Pulmonary artery endothelial cell (primary cell): ENCODE measurements at places on chromosomes 16 and 17. TPM values are rescaled to one million over a fixed set of nuclear protein-coding genes. Genes with fewer than 3 reads are reported as not detected.
A peak's percentile ranks its signal among the peaks of the same experiment; 100 is the strongest.

Gene SLFN14
- total RNA-seq: not detected in 2 replicates

Gene CNGB1
- total RNA-seq: 0.11 and 0.20 TPM in 2 replicates

Gene CDIP1
- total RNA-seq: 12.1 and 15.2 TPM in 2 replicates

Gene OGFOD3
- total RNA-seq: 32.4 and 36.7 TPM in 2 replicates

Gene HOXB4
- 3.0 and 5.1 TPM in 2 replicates for total RNA-seq

Gene CHST6
- total RNA-seq: 1.5 and 2.1 TPM in 2 replicates

Gene AXIN2
- total RNA-seq: 2.7 and 3.6 TPM in 2 replicates

Gene C16orf92
- not detected in 2 replicates for total RNA-seq

Gene EPX
- total RNA-seq: not detected in 2 replicates

Gene DNAH9
- total RNA-seq: 0.07 and 0.18 TPM in 2 replicates

- DNase-seq: no peak
Observed at GRCh38 chr16:81850197-81850944, 71.3 kb downstream of the PLCG2 start.

GRCh38 chr16:48385253-48386150 is at the start of gene SIAH1:
Gene SIAH1, minus strand, starts transcription at chr16:48385413. Its CDS starts 22,985 bp downstream, at chr16:48362428.
- no peak for DNase-seq

DNA sequence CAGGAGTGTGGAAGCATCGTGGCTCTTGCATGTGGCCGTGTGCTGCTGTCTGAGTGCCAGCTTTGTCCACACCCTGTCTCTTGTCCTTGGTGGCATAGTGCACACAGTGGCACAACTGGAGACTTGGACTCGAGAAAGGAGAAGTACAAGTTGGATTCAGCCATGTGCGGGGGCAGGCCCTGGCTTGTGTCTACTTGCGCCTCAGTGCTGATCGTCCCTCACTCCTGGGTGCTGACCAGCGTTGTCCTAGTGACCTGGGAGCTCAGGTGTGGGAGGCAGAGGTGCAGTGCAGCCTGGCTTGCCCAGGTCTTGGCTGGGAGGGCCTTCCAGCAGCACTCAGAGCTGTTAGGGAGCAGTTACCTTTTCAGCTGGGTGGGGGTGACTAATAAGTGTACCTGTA is 20.6 kb downstream of the MPRIP start:
- DNase-seq: no peak

DNA sequence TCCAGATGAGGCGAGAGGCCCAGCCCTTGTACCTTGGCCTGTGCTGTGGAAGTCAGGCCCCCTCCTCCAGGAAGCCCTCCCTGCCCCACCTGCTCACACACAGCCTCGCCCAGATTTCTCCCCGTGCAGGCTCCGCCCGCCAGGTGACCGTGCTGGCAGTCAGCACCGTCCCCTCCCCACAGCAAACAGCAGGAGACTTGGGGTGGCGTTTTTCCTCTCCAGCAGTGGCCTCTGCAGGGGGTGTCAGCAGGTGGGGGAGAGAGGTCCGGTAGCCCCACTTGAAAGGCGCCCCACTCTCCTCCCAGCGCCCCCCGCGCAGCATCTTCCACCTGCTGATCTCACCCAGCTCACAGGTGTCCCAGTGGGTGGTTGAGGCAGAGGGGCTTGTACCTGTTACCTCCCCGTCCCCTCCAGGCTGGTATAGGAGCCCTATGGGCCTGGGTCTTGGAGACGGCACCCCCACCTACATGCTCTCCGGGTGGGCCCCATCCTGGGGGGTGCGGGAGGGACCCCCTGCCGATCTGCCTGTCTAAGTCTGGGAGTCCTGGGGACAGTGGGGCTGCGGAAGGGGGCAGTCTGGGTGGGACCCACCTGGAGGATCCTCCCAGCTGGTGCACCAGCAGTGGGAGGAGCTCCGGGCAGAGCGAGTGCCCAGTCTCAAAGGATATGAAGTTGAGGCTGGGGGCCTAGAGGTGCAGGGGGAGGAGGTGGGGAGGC is 4.2 kb upstream of the C1QTNF8 start:
- no peak for DNase-seq

DNA sequence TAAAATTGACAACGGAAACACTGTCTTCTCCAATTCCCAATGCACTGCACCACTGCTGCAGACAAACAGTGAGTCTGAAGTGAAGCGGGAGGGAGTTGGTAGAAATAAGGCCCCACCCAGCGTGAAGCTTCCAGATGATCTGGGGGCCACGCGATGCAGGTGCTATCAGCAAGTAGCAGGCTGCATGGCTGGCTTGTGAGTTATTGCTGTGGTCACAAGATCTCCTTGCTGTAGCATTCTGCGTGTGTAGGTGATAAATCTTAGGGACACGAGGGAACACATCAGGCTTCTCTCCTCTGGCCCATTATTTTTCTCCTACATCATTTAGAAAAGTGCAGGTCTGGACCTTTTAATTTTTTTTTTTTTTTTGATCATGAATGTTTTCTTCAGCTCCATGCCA is 407.6 kb downstream of the TMEM114 start:
- DNase-seq: no peak

- no peak for DNase-seq
Observed at GRCh38 chr16:63129411-63130125, 1093.3 kb upstream of the CDH8 start.

GRCh38 chr16:68078701-68079375 is 6.3 kb upstream of the NFATC3 start:
- DNase-seq: no peak

GRCh38 chr17:76492123-76492988 is 8.9 kb downstream of the RHBDF2 start:
- DNase-seq: no peak

DNA sequence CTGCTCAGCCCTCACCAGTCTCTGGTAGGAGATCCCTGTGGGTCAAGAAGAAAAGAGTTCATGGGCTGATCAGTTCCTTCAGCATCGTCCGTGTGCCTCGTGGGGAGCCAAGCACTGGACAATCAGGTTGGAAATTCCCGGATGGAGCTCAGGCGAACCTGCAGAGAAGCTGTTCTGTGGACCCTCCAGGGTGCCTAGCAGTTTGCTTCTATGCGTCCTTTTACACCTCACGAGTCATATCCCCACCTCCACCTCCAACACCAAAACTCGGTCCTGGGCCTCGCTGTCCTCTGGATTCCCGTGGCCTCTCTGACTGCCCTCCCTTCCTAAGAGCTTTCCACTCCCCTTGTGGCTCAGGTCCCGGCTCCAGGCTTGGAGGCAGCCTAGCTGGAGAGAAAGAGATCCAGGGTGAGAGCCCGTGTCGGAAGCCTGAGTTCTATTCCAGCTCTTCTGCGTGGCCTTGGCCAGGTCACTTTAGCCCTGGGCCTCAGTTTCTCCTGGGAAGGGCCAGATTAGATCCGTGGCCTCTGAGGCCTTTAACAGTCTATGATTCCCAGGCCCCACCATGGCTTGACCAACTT is 26.2 kb upstream of the PIK3R6 start:
- no peak for DNase-seq

DNA sequence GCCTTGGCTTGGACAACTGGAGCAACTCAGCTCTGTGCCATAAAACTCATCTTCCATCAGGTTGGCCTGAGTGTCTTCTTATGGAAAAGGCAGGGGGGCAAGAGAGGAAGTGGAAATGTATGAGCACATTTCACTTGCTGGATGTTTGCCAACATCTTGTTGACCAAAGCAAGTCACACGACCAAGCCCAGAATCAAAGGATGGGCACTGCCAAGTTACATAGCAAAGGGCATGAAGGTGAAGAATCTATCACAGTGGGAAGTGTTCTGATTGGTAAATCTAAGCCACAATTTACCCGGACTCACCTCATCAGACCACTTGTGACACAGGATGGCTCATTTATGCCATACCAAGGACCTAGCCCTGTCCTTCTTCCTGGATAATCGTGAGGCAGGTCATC is 310.5 kb upstream of the IRX5 start:
- no peak for DNase-seq

- DNase-seq: peak; percentile 2
Observed at GRCh38 chr16:1870365-1871082, 1.4 kb downstream of the MEIOB start.

DNA sequence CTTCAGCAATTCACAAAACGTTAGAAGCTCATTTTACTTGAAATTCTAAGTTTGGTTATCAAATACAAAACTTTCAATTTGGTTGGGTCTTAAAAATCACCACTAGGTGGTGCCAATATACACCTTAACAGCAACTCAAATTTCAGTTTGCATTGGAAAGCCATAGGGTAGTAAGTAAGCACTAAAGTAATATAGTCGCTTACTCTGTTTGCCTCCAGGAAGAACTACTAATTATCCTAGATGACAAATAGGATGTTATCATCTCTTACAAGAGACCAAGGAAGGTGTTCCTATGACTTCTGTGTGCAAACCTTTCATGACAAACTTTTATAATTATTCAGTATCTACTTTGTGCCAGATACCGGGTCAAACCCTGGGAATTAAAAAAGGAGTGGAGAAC is 93.3 kb downstream of the MYO1D start:
- DNase-seq: peak; percentile 36

DNA sequence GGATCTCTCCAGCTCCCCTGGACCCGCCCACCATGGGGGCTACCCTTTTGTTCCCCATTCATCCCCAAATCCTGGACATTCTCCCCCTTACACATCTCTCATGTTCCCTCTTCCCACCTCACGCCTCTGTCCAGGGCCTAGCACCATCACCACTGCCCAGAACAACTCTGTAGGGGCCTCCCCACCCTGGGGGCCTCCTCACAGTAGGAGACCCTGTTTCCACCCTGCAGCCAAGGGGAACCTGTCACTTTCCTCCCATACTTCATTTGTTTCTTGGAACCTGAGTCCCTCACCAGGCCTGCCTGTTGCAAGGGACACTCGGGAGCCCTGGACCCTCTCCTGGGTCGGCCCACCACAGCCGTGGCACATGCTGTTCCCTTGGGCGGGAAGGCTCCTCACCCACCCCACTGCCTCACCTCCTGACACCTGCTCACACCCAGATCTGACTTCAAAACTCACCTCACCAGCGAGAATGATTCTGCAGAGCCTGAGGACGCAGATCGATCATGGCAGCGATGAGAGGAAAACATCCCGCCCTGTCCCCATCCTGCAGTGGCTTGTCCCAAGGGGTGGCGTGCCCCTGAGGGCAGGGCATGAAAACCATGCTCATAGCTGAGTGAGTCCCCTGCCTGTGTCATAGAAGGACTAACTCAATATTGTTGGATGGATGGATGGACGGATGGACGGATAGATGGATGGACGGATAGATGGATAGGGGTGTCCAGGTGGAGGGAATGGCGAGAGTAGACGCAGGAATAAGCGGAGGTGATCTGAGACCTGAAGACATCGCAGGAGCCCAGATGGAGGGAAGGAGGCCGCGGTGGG is 6.8 kb upstream of the RASD1 start:
- DNase-seq: no peak

DNA sequence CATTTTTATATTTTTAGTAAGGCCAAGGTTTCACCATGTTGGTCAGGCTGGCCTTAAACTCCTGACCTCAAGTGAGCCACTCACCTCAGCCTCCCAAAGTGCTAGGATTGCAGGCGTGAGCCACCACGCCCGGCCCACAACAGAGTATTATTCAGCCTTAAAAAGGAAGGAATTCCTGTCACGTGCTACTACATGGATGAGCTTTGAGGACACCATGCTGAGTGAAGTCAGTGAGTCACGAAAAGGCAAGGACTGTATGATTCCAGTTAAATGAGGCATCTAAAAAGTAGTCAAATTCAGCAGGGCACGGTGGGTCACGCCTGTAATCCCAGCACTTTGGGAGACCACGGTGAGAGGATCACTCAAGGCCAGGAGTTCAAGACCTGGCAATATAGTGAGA is 9.7 kb downstream of the CSF3 start:
- DNase-seq: no peak

- DNase-seq: no peak
Observed at GRCh38 chr16:50011707-50012106, 13.3 kb upstream of the CNEP1R1 start.

DNA sequence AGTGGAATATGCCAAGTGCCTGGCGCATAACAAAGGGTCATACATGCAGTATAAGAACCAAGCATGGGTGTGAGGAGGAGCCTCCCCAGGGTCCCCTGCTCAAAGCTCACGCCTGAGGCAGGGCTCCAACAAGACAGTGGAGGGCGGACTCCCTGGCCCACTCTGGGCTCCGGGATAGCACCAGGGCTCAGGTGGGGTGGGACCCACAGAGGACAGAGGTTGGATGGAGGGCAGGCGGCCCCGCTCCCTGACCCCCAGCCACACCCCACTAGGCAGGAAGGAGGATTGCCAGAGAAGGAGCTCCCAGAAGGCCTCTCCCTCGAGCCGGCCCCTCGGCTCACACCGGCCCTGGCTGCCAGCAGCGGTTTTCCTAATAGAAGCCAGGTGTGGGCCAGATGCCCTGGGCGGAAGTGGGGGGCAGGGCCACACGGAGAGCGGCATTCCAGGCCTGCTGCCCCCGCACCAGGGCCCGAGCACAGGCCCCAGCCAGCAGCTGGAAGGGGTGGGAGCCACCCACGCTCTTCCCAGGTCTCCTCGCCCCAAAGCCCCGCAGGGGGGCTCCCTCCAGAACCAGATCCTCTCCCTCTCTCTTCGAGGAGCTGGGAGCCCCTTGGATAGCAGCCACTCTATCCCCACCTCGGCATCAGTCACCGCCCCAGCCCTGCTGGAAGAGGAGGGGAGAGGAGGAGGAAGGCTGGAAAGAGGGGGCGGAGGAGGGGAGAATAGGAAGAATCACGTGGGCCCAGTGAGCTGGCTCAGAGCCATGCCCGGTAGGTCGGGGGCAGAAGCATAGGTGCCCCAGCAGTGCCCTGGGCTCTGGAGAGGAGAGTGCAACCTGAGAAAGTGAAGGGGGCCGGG is 21.0 kb downstream of the VASN start:
- no peak for DNase-seq

DNA sequence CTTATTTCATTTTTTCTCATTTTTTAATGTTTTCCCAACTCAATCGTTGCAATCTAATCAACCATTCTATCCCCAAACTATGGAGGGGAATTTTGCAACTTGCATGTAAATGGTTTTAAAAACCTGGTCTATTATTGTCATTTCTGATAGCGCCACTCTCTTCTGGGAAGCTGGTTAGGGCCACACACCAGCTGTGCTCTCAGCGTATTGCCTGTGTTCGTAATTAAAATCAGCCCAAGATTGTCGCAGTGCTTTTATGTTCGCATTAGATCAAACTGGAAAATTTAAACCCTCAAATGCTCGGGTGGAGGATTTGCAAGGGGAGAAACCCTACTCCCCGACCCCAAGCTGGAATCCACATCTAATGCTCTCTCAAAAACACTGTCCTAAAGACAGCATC is 123.5 kb upstream of the CACNG5 start:
- DNase-seq: no peak

- DNase-seq: no peak
Observed at GRCh38 chr17:30599428-30600059, 122.3 kb downstream of the GOSR1 start.

DNA sequence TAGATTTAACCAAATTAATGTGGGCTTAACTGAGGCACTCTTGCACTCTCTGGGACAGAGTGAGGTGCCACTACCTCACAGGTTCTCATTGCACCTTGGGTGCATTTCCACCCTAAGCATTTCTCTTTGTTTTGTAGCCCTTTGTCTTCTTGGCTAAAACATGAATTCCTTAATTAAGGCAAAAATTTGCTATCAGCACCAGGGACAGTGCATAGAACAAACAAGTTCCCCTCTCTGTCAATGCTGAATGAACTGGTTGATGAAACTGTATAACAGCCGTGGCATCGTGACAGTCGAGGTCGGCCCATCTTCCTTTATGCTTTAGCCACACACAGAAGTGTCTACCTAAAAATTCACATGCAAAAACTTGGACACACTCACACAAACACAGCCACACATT is 74.8 kb downstream of the HS3ST2 start:
- no peak for DNase-seq
